ENCODE measurements at places on chromosomes 7 and 10. TPM values are rescaled to one million over a fixed set of nuclear protein-coding genes. Genes with fewer than 3 reads are reported as not detected.

Gene HEPACAM2
- not detected for polyA plus RNA-seq

Gene SAP25
- 2.5 TPM for polyA plus RNA-seq

Gene ZNF239
- polyA plus RNA-seq: 8.6 TPM

Gene UNCX
- not detected for polyA plus RNA-seq

Gene ATP6V0A4
- 0.27 TPM for polyA plus RNA-seq

Gene RADIL
- polyA plus RNA-seq: 4.7 TPM

Gene LIPM
- 1.8 TPM for polyA plus RNA-seq

Gene PARD3
- polyA plus RNA-seq: 35.1 TPM
